ENCODE measurements at places on chromosomes 1 and 21. TPM values are rescaled to one million over a fixed set of nuclear protein-coding genes. Genes with fewer than 3 reads are reported as not detected.

DNA sequence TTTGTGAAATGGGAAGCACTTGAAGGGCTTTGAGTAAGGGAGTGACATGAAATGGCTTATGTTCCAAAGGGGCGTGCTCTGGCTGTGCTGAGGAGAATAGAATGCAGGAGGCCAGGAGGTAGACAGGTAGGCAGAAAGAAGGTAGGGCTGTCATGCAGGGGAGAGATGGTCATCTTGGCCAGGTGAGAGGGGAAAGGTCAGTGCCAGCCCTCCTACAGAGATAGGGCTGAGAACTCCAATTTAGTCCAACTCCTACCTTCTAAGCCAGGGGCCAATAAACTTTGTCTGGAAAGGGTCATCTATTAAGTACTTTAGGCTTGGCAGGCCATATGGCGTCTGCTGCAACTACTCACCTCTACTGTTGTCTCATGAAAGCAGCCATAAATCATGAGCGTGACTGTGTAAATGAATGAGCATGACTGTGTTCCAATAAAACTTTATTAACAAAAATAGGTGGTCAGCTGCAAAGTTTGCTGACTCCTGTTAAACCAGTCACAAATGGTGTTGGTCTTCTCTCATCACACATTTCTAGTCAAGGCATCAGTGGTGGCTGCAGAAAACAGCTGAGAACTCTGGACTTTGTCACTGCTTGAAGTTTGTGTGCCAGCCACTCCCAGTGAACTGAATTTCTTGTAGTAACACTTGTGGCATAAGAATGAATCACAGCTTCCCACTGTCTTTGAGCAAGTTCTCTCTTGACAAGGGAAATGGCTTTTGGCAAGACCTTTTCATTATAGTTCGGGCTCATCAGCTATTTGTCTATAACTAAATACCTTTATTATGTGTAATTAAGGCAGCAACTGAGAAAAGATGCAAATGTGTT is 32.0 kb upstream of the CD2 start:
- peak; percentile 64 for DNase-seq

- no peak for DNase-seq
Measured at GRCh38 chr1:199574950-199575349, 452.6 kb upstream of the NR5A2 start.

GRCh38 chr21:42818328-42818749 is 61.0 kb downstream of the WDR4 start:
- DNase-seq: peak; percentile 41

DNA sequence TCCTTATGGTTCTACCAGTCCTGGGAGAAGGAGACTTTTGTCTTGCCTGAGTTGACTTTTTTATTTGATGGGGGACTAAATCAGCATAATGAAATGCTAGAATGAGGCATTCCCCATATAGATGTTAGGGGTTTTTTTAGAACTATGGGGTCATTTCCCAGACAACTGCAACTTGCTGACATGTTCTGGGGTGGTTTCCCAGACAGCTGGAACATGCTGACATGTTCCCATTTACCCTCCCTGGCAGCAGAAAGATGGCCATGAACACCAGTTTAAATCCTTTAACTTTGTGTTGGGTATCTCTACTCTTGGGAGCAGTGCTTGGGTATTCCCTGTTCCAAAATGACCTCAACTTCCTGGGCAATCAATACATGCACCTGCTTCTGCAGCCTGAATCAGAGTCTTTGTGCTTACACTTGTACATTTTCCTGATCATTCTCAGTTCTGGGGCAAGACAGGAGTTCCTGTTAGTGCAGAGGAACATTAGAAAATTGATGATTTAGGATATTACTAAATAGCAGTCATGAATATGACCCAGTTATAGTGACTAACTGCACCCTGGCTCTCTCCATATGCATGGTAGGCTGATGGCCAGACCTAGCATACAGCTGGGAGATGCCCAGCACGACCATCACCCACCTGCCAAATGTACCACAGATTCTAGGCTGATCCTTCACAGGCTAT is 75.4 kb upstream of the CD5L start:
- no peak for DNase-seq

GRCh38 chr1:68103884-68104554 is 53.6 kb upstream of the DIRAS3 start:
- DNase-seq: no peak

GRCh38 chr21:46219591-46220239 is 8.9 kb downstream of the LSS start:
- no peak for DNase-seq

GRCh38 chr21:44712203-44713028 is 1.0 kb upstream of the TSPEAR start:
- no peak for DNase-seq

NCAM2 gene
- 7.7 TPM for polyA plus RNA-seq

COL24A1 gene
- polyA plus RNA-seq: 1.6 TPM

RGS16 gene
- 2.3 TPM for polyA plus RNA-seq

Measured in large intestine (tissue), 12 donors.